ENCODE measurements at places on chromosomes 12 and 14. TPM values are rescaled to one million over a fixed set of nuclear protein-coding genes. Genes with fewer than 3 reads are reported as not detected.

DNA sequence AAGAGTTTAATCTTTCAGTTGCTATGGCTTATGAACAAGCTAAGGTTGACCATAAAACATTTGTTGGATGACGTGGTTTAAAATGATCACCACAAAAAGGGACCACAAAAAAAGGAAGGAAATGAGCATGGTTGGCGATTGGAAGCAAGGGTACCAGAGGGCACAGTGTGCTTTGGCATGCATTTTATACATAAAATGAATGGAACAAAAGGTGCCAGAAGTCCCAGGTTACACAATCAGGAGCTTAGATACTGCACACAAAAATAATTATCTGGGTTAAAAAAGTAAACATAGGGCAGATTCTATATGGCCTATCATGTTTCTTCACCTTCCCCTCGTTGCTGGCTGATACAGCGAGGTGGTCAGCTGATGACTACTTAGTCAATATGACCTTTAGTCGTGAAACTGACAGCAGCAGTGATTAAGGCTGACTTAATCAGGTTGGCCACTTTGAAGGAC is 50.7 kb downstream of the ZC3H14 start:
- no peak for DNase-seq

DNA sequence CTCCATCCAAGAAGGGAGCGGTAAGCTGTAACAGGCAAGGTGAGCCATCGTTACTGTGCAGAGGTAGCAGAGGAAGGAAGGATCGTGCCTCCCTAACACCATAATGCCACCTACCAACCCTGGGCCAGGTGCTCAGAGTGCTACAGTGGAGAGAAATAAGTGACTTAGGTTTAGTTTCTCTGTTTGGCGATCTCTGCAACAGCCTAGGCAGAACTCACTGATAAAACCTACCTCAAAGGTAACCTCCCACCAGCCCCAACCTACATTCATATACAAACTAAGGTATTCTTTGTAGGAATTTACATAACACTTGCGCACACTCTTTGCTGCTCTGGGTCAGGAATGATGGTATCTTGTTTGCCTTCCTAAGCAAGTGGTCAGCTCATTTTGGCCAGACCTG is 93.4 kb upstream of the TMEM132D start:
- DNase-seq = no peak

Gene SLC2A13
- total RNA-seq = 1.7 TPM

GRCh38 chr12:109386059-109386433 is 38.3 kb downstream of the MYO1H start:
- no peak for DNase-seq

Gene SOCS2
- total RNA-seq = 5.6 TPM

Gene KRT2
- total RNA-seq = not detected

GRCh38 chr12:98352218-98352811 is 163.1 kb upstream of the TMPO start:
- no peak for DNase-seq

DNA sequence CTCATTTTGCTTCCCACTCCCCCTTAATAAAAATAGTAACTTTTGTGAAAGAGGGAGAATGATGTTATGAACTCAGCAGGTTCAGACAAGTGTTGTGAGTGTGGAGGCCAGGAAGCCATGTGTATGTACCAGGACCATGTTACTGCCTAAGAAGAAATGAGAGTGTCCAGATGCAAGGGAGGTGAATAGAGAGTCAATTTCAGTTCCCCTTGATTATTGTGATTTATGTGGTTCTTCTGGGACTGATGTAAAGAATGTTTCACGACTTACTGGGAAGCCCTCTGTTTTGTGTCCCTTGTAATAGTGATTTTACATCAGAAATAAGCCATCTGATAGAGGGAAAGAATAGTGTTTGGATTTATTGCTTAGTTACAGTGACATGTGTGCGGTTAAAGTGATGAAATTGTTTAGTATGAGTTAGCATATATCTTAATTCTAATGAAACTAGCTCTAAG is 32.5 kb downstream of the FBXO34 start:
- no peak for DNase-seq

Gene NOP9
- total RNA-seq = 38.8 TPM

- no peak for DNase-seq
These were observed 16.2 kb downstream of the CSRNP2 start for GRCh38 chr12:51067229-51067628.
